ENCODE measurements at places on chromosomes 12 and 14.

- no peak for DNase-seq
Observed at GRCh38 chr12:62248873-62249272, 11.3 kb upstream of the USP15 start.

DNA sequence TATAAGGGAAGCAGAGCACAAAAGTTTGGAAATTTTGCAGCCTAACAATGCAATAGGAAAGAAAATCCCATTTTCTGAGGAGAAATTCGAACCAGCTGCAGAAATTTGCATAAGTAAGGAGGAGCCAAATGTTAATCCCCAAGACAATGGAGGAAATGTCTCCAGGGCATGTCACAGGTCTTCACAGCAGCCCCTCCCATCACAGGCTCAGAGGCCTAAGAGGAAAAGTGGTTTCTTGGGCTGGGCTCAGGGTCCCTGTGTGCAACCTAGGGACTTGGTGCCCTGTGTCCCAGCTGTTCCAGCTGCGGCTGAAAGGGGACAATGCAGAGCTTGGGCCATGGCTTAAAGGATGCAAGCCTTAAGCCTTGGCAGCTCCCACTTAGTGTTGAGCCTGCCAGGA, 190.0 kb downstream of the MDGA2 start:
- DNase-seq: no peak

DNA sequence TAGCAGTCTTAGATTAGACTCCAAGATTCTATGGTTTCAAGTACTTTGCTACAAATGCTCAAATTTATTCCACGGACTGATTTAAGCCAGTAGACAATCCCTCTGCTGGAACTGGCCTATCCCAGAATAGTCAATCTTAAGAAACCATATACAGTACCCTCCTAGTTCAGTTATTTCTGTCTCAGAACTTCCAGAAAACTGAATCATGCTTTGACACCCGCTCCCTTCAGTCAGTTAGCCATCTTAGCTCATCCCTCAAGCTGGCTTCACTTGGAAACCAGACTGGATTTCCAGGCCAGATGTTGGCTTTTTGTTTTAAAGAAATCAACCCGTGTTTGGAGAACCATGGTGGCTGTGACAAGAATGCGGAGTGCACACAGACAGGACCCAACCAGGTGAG, 125.5 kb downstream of the NT5DC3 start:
- DNase-seq: no peak

GRCh38 chr14:24427537-24428508, 1.6 kb downstream of the CBLN3 start:
- DNase-seq: no peak

DNA sequence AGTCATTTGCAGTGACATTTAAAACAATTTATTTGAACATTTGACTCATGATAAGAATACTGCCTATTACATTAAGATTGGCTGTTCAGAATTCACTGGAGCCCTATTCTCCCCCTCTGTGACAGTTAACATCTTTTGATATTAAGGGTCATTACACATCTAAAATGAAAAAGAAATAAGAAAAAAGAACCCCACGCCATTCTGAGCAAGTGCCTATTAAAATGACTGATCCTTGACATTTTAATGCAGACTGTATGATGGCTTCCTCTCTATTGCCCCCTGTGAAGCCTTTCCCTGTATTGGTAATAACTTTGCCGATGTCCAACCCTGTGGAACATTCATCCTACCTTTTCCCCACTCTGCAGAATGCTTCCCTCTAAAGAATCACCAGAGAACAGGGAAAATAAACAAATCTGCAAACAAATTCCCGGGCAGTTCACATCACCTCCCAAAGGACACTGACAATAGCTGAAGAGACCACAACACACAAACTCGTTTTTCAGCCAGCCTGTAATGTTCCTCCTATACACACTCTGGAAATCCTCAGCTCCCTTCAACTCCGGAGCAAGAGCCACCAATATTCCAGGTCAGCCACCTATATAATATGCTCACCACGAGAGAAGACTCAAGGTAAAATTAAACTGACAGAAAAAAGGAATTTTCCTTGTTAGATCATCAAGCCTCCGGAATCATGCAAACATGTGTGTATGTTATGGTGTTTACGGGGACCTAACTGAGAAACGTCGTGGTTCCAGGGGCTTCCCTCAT, 2.1 kb downstream of the NIN start:
- no peak for DNase-seq

GRCh38 chr14:59148334-59148900, 40.0 kb upstream of the DAAM1 start:
- no peak for DNase-seq

DNA sequence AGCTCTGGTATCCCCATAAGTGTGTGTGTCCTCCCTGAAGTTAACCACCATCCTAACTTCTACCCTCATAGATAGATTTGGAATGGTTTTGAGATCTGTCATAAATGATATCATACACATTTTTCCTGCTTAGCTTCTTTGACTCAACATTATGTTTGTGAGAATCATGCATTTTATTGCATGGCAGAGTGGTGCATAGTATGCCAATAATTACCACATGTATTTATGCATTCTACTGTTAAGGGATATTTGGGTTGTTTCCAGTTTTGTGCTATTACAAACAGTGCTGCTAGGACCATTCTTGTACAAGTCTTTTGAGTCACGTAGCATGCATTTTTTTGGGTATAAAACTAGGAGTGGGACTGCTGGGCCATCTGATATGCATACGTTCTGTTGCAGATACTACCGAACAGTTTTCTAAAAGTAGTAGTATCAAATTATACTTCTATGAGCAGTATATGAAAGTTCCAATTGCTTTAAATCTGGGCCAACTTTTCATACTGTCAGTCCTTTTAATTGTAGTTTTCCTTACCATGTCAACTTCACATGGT, 13.4 kb downstream of the GRIP1 start:
- DNase-seq: no peak

GRCh38 chr14:89214221-89214965, 202.6 kb downstream of the FOXN3 start:
- peak; percentile 38 for DNase-seq

GRCh38 chr12:57027805-57028153, 11.4 kb upstream of the TAC3 start:
- DNase-seq: no peak

DNA sequence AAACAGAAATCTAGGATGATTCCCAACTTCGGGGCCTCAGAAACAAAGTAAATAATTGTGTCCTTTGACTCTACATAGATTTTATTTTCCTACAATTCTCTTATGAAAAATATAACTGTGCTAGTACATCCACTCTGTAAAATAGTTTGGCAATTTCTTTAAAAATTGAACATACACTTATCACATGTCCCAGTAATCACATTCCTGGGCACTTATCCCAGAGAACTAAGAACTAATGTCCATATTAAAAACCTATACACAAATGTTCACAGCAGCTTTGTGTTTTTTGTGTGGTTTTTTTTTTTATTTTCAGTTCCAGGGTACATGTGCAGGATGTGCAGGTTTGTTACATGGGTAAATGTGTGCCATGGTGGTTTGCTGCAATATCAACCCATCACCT, 99.0 kb downstream of the KCNH5 start:
- DNase-seq: no peak

GRCh38 chr14:91368776-91369416, 48.7 kb downstream of the CCDC88C start:
- no peak for DNase-seq

DNA sequence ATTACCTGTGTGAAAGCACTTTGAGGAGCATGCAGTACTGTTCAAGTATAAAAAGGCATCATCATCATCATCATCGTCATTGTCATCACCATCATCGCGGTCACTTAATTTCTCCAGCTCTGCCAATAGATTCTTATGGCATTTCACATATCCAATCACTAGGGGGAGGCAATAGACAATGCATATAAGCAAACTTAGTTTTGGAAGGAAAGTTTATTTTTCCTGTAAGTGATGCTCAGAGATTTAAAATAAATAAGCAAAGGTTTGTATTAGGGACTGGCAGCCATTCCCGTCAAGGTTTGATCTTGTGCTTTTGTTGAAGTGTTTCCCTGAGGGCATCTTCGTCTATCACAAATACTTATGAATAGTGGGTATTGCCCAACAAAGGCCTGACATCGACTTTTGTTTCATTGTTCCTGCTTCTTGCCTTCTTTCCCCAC, 127.4 kb downstream of the KTN1 start:
- DNase-seq: no peak

- no peak for DNase-seq
Observed at GRCh38 chr14:55976219-55976618, 142.0 kb upstream of the PELI2 start.

- no peak for DNase-seq
Observed at GRCh38 chr12:80837342-80837978, 100.3 kb downstream of the LIN7A start.

DNA sequence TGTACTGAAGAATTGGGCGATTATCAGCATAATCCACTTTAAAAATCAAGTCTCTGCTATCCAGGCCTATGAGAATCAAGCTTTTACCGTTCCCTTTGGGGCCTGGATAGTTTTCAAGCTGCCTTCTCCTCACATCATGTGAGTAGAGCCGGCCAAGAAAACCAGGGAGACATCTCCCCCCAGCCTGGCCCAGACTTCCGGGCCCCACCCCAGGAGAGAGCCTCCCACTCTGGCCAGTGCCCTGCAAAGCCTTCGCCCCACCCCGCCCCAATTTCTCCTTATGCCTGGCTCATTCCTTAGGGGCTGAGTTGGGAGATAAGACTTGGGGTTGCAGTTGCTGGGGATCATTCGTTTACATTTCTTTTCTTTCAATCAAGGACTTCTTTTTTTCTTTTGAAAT, 1.4 kb upstream of the TMEM132C start:
- DNase-seq: no peak

- DNase-seq: no peak
Observed at GRCh38 chr14:74490486-74490885, 2.6 kb downstream of the NPC2 start.

DNA sequence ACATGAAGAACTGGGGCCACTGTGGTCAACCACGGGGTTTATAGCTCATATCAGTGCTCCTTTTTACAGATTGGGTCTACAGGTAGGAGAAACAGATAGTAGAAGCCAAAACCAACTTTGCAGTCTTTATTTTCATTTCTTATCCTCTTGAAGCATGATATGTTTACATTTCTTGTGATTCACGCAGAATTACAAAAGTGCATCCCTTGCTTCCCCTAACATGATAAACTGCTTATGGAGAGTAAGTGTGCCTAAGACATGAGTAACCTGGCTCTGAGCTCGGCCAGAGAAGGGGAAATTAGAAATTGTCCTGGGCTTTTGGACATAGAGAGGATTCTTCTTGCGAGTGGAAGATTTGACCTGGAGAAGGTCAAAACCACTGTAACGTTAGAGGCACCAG, 18.4 kb downstream of the PWP1 start:
- DNase-seq: no peak

- DNase-seq: no peak
Observed at GRCh38 chr12:77720258-77720657, 110.4 kb upstream of the NAV3 start.

- DNase-seq: no peak
Observed at GRCh38 chr12:46358325-46358700, 14.3 kb downstream of the SLC38A2 start.

GRCh38 chr12:48681710-48682532, at the start of gene KANSL2:
KANSL2 (minus strand) TSS chr12:48682238; CDS start chr12:48681632, 606 bp downstream.
- peak; percentile 99 for DNase-seq

DNA sequence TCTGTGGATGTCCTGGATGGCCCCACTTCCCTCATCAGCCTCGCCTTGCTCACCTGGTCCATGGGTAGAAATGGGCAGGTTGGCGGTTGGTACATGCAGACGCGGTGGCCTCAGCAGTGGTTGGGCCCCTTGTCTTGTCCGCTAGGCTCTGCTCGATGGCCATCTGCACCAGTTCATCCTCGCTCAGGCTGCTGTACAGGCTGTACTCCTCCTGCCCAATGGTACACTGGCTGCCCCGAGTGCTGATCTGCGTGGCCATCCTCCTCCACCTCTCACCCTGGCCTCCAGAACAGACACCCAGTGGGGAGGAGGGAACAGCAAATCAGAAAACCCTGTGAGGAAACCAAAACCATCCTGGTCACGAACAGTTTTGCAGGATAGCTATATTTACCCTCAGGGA, 12.1 kb downstream of the ASB2 start:
- DNase-seq: no peak

- no peak for DNase-seq
Observed at GRCh38 chr12:39613525-39613924, 6.1 kb downstream of the ABCD2 start.

DNA sequence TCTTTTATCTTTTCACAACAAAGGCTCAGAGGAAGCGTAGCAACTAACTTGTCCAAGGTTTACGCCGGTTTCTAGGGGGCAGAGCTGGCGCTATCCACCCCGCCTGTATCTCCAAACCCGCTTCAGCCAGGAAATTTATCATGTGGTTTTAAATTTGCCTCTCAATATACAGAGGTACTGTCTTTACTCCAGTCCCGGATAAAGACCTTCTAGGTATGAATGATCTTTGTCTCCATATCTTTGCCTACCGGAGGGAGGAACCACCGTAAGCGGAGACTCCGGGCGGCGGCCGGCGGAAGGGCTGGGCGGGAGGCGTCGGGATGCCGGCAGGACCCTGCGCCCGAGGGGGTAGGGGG, 693 bp upstream of the RIMKLB start:
- DNase-seq: no peak

- DNase-seq: no peak
Observed at GRCh38 chr14:27881063-27881462, 885.5 kb upstream of the FOXG1 start.

GRCh38 chr12:5083955-5084849, 40.5 kb downstream of the KCNA5 start:
- DNase-seq: peak; percentile 32

- no peak for DNase-seq
Observed at GRCh38 chr12:28872654-28873268, 276.3 kb upstream of the FAR2 start.

- no peak for DNase-seq
Observed at GRCh38 chr12:29043069-29043468, 106.0 kb upstream of the FAR2 start.

DNA sequence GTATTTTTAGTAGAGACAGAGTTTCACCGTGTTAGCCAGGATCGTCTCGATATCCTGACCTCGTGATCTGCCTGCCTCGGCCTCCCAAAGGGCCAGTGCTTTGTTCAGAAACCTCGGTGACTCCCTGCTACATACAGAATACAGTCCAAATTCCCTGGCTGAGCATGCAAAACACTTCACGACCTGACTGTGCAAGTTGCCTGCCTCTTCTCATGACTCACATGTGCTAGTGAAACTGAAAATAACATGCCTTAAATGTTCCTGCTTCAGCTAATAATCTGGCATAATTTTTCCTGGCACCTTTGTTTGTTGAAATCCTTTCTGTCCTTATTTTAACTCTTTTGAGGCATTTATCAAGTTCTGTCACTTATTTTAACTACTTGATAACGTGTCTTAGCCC, 8.2 kb downstream of the DMAC2L start:
- no peak for DNase-seq
